DMS 273 treated with DMSO at 0.1 percent for 48 hours (cell line): ENCODE measurements at places on chromosomes 6 and 20.

GRCh38 chr6:107080036-107080435 is 35.3 kb downstream of the BEND3 start:
- no peak for DNase-seq

DNA sequence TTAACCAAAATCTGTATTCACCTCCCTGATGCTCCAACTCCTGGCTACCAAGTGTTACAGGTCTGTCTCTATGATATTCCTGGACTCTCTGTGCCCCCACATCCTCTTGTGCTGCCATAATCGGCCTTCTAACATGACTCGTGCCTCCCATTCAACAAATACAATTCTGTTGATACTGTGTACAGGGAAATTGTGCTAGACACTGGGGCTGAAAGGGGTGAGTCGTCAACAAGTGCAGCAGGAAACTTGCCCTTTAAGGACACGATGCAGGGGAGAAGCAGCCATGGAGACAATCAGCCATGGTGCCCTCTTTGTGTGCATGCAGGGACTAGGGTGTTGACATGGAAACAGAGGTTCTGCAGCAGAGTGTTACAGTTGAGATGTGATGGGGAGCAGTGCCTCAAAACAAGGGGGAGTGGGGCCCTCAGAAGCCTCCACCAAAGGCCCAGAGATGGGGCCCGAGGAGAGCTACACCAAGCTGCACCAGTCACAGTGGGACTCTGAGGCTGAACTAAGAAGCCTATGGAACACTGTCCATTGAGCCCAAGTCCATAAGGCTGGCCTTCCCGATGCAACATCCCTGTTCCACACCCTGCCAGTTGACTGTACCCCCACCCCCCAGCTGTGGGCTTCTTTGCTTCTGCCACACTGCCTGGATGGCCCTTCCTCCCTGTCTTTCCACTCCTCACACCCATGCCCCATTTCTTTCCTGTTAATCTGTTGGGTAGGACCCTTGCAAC is 3.1 kb downstream of the PCED1A start:
- no peak for DNase-seq

- DNase-seq: no peak
Measured at GRCh38 chr6:87419266-87419665, 11.5 kb downstream of the CFAP206 start.

GRCh38 chr6:143126574-143126941 is 65.9 kb downstream of the AIG1 start:
- DNase-seq: no peak

DNA sequence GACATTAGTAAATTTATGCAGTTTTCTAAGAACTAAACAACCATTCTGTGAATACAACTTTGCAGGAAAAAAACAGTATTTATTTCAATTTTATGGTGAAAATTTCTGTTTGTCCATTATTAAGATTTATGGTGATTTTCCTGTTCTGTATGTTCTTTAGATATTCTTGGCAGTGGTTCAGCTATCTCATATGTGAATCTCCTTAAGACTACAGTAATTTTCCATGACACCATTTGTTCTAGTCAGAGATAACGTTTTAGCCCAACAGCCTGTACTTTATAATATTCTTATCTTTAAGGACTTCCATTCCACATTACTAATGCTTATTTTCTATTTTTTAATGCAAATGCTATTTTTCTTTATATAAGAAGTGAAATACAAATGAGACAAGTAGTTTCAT is 504.0 kb downstream of the RFPL4B start:
- DNase-seq: no peak

GRCh38 chr6:54050750-54051149 is 60.5 kb upstream of the MLIP start:
- no peak for DNase-seq

DNA sequence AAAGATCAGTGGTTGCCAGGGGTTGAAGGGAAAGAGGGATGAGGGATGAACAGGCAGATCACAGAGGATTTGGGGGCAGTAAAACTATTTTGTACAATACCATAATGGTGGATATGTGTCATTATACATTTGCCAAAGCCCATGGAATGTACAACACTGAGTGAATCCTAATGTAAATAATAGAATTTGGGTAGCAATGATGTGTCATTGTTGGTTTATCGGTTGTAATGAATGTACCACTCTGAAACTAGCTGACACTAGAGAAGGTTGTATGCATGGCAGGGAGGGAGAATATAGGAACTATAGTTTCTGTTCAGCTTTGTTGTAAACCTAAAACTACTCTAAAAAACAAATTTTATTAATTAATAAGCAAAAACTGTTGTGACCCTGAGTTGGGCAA is 17.8 kb upstream of the ASF1A start:
- DNase-seq: no peak

- no peak for DNase-seq
Measured at GRCh38 chr6:169981969-169982368, 230.5 kb downstream of the ERMARD start.

DNA sequence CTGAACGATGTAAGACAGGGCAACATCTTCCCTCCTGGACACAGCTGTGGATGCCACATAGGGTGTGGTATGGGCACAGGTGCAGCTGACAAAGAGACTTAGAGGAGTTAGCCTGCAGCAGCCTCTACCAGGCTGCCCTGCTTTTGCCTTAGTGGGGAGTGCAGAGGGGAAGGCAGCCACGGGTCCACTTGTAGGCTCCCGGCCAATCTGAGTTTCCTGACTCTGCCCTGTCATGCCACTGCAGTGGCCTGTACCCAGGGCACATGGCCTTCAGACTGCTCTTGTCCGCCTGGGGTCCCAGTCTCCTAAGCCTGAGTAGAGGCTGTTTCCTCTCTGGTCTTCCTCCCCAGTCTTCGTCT is 17.1 kb upstream of the CST9L start:
- no peak for DNase-seq
